ENCODE measurements at places on chromosomes 3 and 15. TPM values are rescaled to one million over a fixed set of nuclear protein-coding genes. Genes with fewer than 3 reads are reported as not detected.

ACSBG1 gene
- not detected for polyA plus RNA-seq

GHRL gene
- polyA plus RNA-seq: 1.5 TPM

TRIM71 gene
- polyA plus RNA-seq: not detected

TEX55 gene
- not detected for polyA plus RNA-seq

SETMAR gene
- 8.8 TPM for polyA plus RNA-seq

DOCK3 gene
- polyA plus RNA-seq: not detected

GABRB3 gene
- not detected for polyA plus RNA-seq

LRRC49 gene
- not detected for polyA plus RNA-seq

LRRIQ4 gene
- polyA plus RNA-seq: not detected

EFCC1 gene
- polyA plus RNA-seq: not detected

CLDN1 gene
- not detected for polyA plus RNA-seq

ADAM10 gene
- 91.9 TPM for polyA plus RNA-seq

XCR1 gene
- not detected for polyA plus RNA-seq

GPR62 gene
- not detected for polyA plus RNA-seq

All from IgD-negative memory B cell (primary cell).